ENCODE measurements at places on chromosomes 16 and 17.

DNA sequence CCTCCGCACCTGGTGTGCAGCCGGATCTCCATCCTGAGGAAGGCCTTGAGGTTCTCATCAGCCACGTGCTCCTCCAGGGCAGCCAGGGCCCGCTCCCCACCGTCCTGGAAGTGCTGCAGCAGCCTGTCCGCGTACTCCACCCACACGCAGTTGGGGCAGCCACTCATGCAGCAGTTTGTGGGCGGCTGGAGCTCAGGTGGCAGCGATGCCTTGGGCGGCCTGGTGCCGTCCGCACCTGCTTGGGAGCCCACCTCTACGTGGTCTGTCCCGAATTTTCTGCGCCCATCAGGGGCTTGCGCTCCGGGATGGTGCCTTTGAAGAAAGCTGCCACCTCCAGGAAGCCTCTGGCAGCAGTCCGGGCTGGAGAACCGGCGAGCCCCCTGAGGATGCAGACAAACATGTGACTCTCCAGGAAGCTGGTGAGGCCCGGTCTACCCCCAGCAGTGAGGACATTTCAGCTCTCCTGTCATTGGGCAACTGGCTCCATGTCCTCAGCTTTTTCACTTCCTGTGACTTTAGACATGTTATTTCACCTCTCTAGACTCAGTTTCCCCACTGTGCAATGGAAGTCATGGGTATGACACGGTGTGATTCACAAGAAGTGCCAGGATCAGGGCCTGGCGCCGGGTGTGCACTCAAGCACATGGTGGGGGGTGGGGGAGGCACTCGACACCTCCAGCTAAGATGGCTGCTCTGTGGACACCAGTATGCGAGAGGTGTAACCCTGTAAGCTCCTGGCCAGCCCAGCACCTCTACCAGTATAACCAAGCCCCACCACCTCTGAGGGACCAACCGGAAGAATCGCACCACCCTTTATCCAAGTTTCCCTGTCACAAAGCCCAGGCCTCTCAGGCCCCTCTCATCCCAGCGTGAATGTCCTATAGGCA, 957 bp downstream of the OXLD1 start:
- no peaks in the 10 kb centered on the region for H3K4me1 ChIP-seq
- H3K36me3 ChIP-seq, result no peaks in the 10 kb centered on the region
- DNase-seq, result no peak
- peak overlapping the region; percentile 98 for H3K4me3 ChIP-seq

GRCh38 chr16:17277981-17278381, 192.8 kb downstream of the XYLT1 start:
- H3K36me3 ChIP-seq, result no peaks in the 10 kb centered on the region
- no peaks in the 10 kb centered on the region for H3K27me3 ChIP-seq
- no peaks in the 10 kb centered on the region for H3K4me1 ChIP-seq

DNA sequence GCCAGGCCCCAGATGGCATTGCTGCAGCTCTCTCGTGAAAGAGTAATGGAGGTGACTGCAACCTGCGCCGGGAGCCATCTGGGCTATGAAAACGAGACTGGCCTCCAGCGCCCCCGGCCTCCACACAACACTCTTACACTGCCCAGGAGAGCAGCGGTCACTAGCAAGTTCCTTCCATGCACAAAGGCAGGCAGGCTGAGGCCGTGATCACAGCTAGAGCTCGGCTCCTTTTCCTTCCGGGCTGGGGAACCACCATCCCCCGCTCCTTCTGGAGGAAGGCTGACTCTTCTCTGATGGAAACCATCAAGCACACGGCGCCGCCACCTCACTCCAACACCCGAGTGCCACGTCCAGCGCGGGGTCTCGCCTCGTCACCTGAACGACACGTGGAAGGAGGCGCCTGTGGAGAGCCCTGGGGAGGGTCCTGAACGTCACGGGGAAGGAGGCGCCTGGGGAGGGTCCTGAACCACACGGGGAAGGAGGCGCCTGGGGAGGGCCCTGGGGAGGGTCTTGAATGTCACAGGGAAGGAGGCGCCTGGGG, 61.9 kb downstream of the KLHDC4 start:
- no peaks in the 10 kb centered on the region for H3K36me3 ChIP-seq
- no peak for DNase-seq
- H3K4me3 ChIP-seq, result no peak overlapping the region
- no peaks in the 10 kb centered on the region for H3K27me3 ChIP-seq
- H3K4me1 ChIP-seq, result no peaks in the 10 kb centered on the region

- no peaks in the 10 kb centered on the region for H3K36me3 ChIP-seq
- DNase-seq, result no peak
- no peaks in the 10 kb centered on the region for H3K27me3 ChIP-seq
- no peak overlapping the region for H3K27ac ChIP-seq
Measured at GRCh38 chr16:73464834-73465233, 416.9 kb upstream of the ZFHX3 start.

GRCh38 chr16:55710466-55710865, 54.7 kb downstream of the SLC6A2 start:
- DNase-seq, result no peak
- no peak overlapping the region for H3K27ac ChIP-seq
- H3K36me3 ChIP-seq, result no peaks in the 10 kb centered on the region
- no peaks in the 10 kb centered on the region for H3K4me1 ChIP-seq

GRCh38 chr17:16873174-16874035, 98.5 kb downstream of the TNFRSF13B start:
- H3K36me3 ChIP-seq, result no peaks in the 10 kb centered on the region
- no peak overlapping the region for H3K27ac ChIP-seq
- H3K4me1 ChIP-seq, result no peaks in the 10 kb centered on the region

- peak overlapping the region; percentile 100 for H3K4me3 ChIP-seq
- H3K27ac ChIP-seq, result peak overlapping the region; percentile 94
- no peaks in the 10 kb centered on the region for H3K27me3 ChIP-seq
- H3K4me1 ChIP-seq, result peaks cover 11% of the 10 kb centered on the region
- DNase-seq, result no peak
- H3K36me3 ChIP-seq, result no peaks in the 10 kb centered on the region
Measured at GRCh38 chr17:81925860-81926450, 1.6 kb downstream of the MAFG start.

GRCh38 chr17:48241131-48241591, 133.6 kb downstream of the SNX11 start:
- H3K27me3 ChIP-seq, result no peaks in the 10 kb centered on the region
- peak overlapping the region; percentile 52 for H3K27ac ChIP-seq
- no peak for DNase-seq
- no peaks in the 10 kb centered on the region for H3K36me3 ChIP-seq
- peaks cover 16% of the 10 kb centered on the region for H3K4me1 ChIP-seq
- no peak overlapping the region for H3K4me3 ChIP-seq

Data from breast epithelium (tissue), 4 donors.